ENCODE measurements at places on chromosomes 13 and 19. TPM values are rescaled to one million over a fixed set of nuclear protein-coding genes. Genes with fewer than 3 reads are reported as not detected.

ACP7 gene
- 0.32 TPM for total RNA-seq

ZNF443 gene
- 3.4 TPM for total RNA-seq

KCNJ14 gene
- total RNA-seq, result 0.76 TPM

GPR12 gene
- 0.16 TPM for total RNA-seq

ZNF763 gene
- 0.96 TPM for total RNA-seq

NKG7 gene
- not detected for total RNA-seq

C19orf33 gene
- total RNA-seq, result 272 TPM

WTIP gene
- 2.7 TPM for total RNA-seq

USHBP1 gene
- total RNA-seq, result 0.64 TPM

METTL21C gene
- total RNA-seq, result not detected

ZNF579 gene
- total RNA-seq, result 3.4 TPM

KLK3 gene
- not detected for total RNA-seq

ZNF135 gene
- total RNA-seq, result 0.68 TPM

PRSS57 gene
- not detected for total RNA-seq

ZNF729 gene
- not detected for total RNA-seq

FGF21 gene
- not detected for total RNA-seq

GAPDHS gene
- not detected for total RNA-seq

ATP8B3 gene
- total RNA-seq, result 1.8 TPM

Measured in esophagus mucosa (tissue), 1 donor.